MM.1S (cell line): ENCODE measurements at places on chromosomes 2 and 18.

- no peak for DNase-seq
These were observed 34.5 kb downstream of the NEURL3 start for GRCh38 chr2:96470636-96471035.

DNA sequence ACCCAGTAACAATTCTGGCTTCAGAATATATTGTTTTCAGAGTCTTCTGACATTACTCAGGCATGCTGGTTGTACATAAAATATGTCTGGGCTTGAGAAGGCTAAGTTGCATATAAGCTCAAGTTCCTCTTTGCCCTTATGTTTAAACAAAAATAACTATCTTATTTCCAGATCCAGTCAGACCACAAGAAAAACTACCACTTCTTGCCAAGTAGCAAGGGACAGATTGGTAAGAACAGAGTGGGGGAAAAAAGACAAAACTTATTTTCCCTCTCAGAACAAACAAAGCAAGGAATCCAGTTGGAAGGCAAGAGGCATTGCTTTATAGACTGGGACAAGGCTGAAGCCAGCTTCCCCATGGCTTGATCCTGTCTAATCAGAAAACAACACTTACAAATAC, 1036.7 kb upstream of the CELF4 start:
- no peak for DNase-seq

GRCh38 chr2:167258712-167259111, 370.4 kb downstream of the XIRP2 start:
- no peak for DNase-seq

DNA sequence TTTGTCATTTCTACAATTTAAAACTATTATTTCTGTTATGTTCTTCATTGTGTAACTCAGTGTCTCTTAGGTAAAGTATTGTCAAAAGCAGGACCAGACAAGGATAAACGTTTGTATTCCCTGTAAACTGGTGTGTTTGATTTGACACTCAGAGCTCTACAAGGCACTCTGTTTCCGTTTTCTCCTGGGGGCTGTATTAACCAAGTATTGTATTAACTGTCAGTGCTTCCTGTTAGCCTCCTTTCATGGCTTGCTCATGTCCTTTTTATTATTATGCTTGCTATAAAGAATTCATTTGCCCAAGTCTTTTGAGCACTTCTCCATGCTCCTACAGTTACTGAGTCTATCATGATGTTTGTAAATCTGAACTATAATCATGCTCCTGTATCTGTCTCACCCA, 323.7 kb downstream of the LPIN1 start:
- no peak for DNase-seq

DNA sequence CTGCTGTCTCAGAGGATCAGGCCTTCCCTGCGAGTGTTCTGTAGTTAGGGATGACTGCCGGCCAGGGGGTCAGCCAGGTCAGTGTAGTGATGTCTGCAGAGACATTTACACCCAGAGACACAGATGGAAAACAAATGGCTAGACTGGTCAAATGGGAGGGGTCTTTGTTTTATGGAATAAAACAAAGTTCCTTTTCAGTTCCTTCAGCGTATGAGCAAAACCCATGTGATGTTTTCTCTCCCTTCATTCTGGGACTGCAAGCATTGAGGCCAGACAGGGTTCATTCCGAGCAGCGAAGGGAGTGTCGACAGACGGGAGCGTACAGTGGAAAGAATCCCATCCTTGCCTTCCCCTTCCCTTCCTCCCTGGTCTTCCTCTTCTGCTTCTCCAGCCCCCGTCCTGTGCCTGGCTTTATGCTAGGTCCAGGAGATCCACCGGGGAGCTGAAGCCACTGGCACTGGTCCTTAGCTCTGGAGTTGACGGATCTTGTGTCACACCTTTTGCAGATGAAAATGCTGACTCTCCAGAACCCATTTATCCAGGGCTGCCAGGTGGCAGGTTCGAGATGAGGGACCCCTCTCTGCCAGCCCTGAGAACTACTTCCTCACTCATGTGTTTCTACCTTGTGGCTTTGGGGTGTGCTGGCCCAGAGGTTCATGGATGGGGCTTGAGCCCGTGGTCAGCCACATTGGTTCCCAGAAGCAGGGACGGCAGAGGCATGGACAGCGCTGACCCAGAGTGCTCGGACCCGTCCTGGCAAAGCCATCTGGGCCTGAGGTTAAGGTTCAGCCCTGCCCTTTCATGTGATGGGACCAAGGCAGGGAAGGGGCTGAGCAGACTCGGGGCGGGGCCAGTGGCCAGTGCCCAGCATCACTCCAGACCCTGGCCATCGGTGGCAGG, 24.2 kb downstream of the ITGB1BP1 start:
- no peak for DNase-seq

- DNase-seq: no peak
These were observed 90.2 kb upstream of the SCG2 start for GRCh38 chr2:223692191-223692947.

DNA sequence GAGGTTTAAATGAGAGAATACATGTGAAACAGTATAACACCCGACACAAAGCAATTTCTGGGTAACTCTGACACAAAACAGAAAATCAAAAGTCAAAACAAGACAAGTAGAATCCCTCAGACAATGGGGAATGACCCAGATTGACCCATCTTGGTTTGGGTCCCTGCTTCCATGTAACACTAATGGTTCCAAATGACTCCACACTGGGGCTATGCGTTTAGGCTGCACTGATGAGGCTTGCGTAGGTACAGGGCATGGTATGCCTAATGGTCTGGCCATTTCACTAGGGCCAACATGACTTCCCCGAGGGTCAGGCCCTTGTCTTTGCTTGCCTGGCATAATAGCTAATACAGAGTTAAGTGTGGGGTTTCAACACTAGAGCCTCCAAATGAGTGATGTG, 27.2 kb upstream of the NFE2L2 start:
- no peak for DNase-seq

DNA sequence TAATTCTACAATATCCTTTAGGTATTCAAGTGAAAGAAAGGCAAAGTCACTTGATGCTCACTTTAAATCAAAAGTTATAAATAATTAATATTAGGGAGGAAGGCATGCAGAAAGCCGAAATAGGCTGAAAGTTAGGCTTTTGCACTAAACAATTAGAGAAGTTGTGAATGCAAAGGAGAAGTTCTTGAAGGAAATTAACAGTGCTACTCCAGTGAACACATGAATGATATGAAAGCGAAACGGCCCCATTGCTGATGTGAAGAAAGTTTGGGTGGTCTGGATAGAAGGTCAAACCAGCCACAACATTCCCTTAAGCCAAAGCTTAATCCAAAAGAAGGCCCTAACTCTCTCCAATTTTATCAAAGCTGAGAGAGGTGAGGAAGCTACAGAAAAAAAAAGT, 103.1 kb upstream of the CXCR4 start:
- DNase-seq: no peak

DNA sequence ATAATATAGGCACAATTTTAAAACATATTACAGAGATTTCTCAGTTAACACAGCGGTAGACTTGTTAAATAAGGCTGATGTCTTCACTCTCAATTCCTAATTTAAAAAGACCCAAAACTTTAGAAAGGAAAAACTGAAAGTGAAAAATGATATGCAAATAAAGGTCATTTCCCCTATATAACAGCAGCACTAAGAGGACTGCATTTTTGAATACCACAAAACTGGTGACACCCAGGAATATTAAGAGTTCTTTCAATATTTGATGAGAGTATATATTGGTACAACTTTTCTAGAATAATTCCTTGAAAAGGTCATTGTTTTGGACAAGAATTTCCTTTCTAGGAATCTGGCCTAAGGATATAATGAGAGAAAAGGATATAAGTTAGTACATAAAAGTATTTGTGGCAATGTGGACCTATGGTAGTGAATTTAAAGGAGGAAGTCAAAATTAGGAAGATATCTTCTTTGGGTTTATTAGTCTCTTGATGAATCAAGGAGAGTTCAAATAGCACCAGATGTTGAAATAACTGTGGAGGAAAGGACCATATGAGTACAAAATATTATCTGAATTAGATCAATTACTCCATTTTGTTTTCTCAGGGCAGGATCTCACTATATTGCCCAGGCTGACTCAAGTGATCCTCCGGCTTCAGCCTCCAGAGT, 70.3 kb downstream of the TMEM237 start:
- peak; percentile 13 for DNase-seq

- DNase-seq: no peak
These were observed 113.6 kb upstream of the NXPH2 start for GRCh38 chr2:138893746-138894145.

DNA sequence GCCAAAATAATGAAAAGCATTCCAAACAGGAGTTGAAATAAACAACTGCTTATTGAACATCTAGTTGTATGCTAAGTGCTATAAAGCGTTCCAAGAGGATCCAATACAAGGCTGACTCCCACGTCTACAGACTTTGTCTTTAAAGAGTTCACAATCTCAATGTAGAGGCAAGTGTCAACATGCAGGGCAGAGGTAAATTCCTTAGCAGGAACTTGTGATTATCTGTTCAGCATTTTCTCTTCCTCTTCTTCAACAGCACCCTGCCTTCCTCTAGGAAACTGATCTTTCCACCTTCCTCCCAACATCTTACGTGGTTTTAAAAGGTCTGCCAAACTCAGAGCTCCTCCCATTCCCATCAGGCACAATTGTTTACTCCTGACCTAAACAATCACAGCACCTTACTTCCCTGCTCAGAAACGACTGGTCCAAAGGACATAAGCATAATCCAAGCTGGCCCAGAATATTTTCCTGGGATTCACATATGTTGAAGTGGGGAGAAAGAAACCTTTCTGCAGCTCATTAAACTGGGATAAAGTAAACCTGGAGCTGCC, 83.9 kb downstream of the ITSN2 start:
- no peak for DNase-seq

GRCh38 chr18:26457611-26458353, 90.6 kb downstream of the KCTD1 start:
- DNase-seq: no peak

DNA sequence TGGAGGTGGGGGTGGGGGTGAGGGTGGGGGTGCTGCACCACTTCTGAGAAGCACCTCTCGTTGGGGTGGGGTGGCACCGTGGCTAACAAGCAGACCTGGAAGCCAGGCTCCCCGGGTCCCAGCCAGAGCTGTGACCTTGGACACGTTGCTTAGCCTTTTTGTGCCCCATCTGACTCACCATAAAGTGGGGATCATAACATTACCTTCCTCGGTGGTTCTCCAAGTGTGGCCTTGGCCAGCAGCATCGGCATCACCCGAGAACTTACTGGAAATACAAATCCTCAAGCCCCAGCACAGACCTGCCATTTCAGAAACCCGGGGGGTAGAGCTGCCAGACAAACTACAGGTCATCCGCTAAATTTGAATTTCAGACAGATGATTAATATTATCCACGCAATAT, 58.7 kb upstream of the SLC66A3 start:
- DNase-seq: no peak

GRCh38 chr2:175318542-175318941, 137.0 kb upstream of the ATP5MC3 start:
- DNase-seq: peak; percentile 46

DNA sequence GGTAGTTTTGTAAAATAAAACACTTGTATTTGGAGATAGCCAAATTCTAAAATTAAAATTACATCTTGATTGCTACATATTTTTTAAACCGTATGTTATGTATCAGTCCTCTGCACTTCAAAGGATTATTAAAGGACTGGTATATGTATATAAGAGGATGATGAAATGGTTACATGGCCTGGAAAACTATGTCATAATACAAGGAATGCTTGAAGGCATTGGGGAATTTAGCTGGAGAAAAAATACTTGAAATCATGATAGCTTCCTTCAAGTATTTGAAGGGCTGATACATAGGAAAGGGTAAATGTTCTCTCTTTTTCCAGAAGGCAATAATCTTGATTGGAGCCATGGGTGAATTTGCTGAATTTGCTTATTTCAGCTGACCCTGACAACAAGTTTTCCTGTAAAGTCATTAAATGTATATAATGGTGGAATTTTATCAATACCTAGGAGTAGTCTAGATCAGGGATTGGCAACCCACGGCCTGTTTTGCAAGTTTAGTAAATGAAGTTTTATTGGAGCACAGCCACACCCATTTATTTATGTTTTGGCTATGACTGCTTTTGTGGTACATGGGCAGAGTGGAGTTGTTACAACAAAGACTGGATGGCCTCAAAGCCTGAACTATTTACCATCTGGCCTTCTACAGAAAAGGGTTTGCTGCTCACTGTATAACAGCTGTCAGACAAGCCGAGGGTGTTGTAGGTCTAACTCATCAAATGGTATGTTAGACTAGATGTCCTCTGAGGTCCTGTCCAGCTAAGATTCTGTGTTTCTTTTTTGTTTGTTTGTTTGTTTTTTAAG, 34.4 kb downstream of the ACYP2 start:
- no peak for DNase-seq

DNA sequence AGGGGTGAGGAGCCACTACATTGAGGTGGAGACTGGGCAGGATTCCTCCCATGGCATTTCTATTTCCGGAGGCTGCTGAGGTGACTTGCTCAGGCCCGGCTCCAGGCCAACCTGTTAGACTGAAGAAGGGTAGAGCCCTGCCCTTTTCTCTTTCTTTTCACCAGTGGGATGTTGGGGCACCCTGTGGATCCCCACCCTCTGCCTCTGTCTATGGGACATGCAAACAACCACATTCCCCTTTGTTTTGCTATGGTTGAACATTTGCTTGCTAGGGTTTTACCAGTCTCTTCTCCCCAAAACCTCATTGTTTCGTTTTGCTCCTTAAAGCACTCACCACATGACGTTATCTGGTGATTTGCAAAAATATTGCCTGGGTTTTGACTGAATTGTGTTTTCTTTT, 183.3 kb downstream of the ARL4C start:
- DNase-seq: no peak

DNA sequence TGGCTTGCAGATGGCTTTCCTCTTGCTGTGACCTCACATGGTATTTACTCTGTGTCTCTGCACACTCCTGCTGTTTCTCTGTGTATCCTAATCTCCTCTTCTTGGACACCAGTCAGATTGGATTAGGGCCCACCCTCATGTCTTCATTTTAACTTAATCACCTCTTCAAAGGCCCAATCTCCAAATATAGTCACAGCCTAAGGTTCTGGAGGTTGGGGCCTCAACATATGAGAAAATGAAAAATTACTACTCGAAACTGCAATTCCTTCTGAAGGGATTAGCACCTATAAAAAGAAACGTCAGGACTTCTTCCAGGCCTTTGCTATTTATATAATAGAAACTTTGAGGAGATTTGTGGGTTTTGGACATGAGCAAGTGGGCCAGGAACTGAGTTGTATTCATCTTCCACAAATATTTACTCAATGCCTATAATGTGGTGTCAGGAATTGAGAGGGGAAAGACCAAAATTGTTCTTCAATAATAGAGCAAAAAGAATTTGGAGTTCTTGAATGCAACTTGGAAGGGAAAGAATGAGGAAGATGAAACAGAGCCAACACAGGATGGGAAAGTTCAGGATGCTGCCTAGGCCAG, 270.0 kb upstream of the FN1 start:
- DNase-seq: no peak

- no peak for DNase-seq
These were observed 301.9 kb downstream of the ZEB2 start for GRCh38 chr2:144217853-144218633.
